ENCODE measurements at places on chromosomes 16 and 17.

DNA sequence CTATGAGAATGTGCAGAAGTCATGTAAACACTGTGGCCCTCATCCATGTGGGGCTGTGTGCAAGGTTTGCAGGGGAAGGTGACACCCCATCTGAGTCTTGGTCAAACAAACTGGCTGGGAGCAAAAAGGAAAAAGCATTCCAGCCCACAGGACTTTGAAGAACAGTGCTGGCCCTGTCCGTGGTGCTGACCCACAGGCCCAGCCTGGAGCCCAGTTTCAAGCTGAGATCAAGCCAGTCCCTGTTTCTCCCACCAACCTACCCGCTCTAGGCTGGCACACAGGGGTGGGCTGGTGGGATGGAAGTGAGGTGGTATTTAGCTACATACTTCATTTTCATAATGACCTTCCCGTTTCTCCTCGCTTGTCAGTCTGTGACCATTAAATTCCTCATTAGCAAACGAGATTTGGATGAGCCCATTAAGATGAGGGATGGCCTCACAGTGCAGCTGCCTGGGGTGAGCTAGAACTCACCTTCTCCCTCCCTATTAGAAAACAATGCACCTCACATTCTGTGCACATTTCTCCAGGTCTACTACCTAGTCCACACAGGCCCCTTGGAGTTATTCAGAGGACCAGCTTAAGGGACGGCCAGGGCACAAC is 12.6 kb upstream of the RPL38 start:
- DNase-seq, result no peak

- DNase-seq, result no peak
These were observed at the start of gene ACSM5 for GRCh38 chr16:20409398-20410120. Gene ACSM5 (plus strand): TSS chr16:20409534. CDS start chr16:20411485, 1,951 bp downstream.

- DNase-seq, result no peak
These were observed 466 bp downstream of the WDR90 start for GRCh38 chr16:649631-650030.

GRCh38 chr16:47358816-47359215 is 102.0 kb downstream of the ITFG1 start:
- no peak for DNase-seq

GRCh38 chr17:45046537-45047125 is 4.8 kb downstream of the DCAKD start:
- DNase-seq, result no peak

- DNase-seq, result no peak
These were observed 69.6 kb upstream of the ATP2A3 start for GRCh38 chr17:4033751-4034251.

- DNase-seq, result no peak
These were observed 53.5 kb downstream of the SREBF1 start for GRCh38 chr17:17783116-17783824.

DNA sequence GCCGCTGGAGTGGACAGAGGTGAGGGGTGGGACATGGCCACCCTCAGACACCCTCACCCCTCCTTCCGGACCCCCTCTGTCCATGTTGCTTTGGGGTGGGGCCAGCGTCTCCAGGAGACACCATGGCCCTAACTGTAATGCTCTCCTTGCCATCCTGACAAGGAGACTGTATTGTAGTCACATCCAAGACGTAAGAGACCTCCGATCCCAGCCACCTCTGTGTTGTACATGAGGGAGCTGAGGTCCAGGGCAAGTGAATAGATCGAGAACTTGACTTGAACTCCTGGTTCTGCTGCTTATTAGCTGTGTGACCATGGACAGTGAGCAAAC is 30.2 kb downstream of the POLR3E start:
- DNase-seq, result no peak

GRCh38 chr17:14904386-14904785 is 360.7 kb downstream of the PMP22 start:
- DNase-seq, result no peak

GRCh38 chr16:85466304-85466700 is 146.8 kb upstream of the GSE1 start:
- DNase-seq, result no peak

DNA sequence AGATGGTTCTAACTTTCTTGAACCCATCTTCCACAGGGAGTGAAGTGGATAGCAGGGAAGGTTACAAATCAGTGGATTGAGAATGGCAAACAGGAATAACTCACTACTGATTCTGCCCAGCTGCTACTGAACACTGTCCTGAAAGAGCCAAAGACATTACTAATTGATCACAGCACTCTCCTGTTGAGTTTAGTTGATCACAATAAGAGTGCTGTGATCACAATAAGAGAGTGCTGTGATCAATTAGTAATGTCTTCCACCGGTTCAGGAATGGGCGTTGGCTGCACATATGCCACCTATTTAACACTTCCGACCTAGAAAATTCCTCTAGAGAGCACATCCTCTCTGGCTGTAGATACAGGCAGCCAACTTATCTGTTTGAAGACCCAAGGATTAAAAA is 11.4 kb downstream of the CFAP97D1 start:
- peak; percentile 49 for DNase-seq

Data from fibroblast of the conjunctiva (primary cell).